ELF-1 (cell line): ENCODE measurements at places on chromosomes 12 and 14.

DNA sequence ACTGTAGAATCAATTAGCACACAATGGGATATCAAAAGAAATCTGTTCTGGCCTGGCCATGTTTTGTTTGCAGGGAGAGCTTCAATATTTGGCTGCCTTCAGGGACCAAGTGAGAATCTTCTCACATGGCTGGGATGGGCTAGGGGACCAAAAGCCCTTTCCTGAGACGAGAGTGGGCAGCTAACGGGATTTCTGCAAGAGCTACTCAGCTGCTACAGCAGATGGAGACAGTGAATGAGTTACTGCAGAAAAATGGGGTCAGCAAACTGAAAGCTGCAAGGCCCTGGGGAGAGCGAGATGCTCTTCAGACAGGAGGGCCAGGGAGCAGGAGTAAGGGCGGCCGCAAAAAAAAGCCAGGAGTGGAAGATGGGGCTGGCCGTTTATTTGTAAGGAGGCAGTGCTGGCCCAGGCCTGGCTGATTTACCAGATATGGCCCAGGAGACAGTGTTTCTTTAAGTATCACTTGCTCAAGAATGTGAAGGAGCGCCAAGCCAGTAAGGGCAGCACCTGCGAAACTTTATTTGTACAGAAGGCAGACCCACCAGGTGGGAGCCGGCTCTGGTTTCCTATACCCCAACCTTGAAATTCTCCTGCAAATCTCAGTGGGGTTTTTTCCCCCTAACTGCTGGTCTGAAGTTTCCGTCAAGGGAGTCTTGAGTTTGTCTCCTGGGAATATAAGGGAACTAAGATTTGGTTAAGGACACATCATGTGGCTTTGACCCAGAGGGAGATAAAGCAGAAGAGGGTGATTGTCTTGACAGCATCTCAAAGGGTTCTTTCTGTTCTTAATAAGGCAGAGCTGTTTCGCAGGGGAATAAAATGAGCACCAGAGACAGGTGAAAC is 57.8 kb downstream of the SSH1 start:
- no peak for DNase-seq

- no peak for DNase-seq
Measured at GRCh38 chr12:79183003-79183402, 318.4 kb downstream of the SYT1 start.

- no peak for DNase-seq
Measured at GRCh38 chr12:14635776-14636175, 60.6 kb downstream of the GUCY2C start.

GRCh38 chr14:75783184-75783583 is 122.1 kb downstream of the TTLL5 start:
- DNase-seq, result peak; percentile 16

DNA sequence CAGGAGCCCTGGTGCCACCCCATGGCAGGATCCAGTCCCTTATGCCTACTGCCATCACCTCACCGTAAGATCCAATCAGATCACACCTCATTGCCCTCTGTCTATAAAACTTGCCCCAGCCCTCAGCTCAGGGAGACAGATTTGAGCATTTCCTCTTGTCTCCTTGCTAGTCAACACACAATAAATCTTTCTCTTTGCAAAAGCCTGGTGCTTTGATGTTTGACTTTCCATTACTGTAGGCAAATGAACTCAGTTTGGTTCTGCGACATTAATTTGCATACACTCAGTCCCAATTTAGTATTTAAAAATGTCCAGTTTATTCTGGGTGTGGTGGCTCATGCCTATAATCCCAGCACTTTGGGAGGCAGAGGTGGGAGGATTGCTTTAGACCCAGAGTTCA is 188.4 kb downstream of the AEBP2 start:
- no peak for DNase-seq

- no peak for DNase-seq
Measured at GRCh38 chr14:24976602-24977001, 73.3 kb downstream of the STXBP6 start.

DNA sequence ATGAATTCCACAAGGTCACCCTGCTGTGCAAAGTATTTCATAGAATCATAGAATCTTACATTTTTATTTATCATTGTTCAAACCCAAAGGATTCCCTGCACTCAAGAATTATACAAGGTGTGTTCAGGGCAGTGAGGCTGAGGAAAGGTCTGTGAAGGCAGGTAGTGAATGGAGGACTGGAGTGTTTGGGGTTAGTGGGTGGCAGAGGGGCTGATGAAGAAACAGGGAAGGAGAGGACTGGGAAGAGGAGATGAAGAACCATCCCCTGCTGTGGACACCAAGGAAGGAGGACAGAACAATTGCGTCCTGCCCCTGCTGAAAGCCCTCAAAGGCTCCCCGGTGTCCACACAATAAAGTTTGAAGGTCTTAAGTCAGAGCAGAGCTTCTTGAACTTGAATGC is 10.8 kb upstream of the BCDIN3D start:
- no peak for DNase-seq

- no peak for DNase-seq
Measured at GRCh38 chr12:23771240-23771949, 178.1 kb downstream of the SOX5 start.

DNA sequence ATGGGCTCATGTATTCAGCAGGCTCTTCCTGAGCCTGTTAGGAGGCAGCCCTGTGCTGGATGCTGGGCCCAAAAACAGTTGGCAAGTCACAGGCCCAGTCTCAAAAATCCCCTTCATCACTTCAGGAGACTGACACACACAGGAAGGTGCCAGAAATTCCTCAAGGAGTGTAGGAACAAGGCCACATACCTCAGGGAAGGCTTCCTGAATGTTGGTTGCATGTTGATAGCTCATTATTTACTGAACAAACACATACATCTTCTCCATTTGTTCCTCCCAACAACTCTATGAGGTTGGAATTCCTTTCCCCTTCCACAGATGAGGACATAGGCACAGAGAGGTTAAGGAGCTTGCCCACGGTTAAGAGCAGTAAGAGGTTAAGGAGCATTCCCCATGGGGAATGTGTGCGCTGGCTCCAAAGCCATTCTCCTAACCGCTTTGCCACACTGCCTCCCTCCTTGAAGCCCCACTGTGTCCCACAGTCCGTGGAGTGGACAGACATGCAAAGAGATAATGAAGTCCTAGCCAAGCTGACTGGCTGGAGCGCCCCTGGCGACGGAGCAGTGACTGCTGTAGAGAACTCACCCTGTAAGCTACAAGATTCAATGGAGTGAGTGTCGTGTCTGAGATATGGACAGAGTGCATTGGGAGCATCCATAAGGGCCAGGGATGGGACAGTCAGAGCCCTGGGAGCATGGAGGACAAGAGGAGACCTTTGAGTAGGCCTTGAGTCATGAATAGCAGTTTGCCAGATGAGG is 3.3 kb downstream of the HHIPL1 start:
- no peak for DNase-seq

DNA sequence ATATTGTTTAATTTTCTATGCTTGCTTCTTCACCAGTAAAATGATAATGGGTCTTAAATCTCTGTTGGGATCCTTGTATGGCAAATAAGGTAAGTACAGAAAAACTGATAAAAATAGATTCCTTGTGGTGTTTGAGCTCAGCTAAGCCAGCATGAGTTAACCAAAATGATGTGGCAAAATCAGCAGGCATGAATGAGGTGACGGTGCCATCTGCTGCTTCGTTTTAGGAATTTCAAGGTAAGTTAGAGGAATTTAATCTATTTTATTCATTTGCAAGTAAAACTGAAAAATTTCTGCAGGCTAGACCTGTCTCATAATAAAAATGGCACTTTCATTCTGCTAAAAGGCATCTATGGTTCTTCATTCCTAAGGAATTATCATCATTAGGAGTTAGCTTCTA is 10.0 kb upstream of the CLEC7A start:
- peak; percentile 35 for DNase-seq

DNA sequence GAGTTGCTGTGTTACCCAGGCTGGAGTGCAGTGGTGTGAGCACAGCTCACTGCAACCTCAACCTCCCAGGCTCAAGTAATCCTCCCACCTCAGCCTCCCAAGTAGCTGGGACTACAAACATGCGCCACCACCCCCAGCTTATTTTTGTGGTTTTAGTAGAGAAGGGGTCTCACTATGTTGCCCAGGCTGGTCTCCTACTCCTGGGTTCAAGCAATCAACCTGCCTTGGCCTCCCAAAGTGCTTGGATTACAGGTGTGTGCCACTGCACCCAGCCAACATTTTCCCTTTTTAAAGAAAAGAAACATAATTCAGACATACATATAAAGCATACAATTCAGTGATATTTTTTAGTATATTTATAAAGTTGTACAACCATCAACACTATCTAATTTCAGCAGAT is 44.4 kb downstream of the RESF1 start:
- no peak for DNase-seq

DNA sequence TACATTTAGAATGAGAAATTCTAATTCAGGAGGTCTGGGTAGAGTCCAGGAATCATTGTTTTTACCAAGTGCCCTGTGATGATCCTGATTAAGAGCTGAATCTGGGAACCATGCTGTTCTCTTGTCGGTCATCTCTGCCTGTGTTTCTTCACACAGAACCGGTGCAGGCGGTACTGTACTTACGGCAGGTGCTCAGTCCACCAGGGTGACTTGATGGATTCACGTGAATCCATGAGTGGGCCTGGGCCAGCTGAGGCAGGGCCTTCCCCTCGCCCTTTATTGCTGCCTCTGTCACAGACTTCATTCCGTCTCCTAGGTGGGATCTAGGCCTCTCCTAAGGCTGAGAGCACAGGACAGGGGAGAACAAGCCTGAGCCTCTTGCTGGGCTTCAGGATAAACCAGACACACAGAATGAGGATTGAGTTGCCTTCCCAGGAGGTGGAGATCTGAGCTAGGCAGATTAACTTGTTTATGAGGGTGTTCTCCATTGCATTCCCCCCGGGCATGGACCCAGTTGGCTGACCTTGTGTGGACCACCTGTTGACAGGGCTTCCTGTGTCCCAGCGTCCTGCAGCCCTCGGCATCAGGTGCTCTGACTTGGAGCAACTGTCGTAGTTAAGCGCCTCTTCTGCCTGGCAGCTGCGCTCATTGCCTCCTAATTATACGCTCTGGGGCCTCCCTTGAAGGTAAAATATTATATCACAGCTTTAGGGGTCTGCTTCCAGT is 42.1 kb downstream of the B4GALNT3 start:
- DNase-seq, result peak; percentile 68

DNA sequence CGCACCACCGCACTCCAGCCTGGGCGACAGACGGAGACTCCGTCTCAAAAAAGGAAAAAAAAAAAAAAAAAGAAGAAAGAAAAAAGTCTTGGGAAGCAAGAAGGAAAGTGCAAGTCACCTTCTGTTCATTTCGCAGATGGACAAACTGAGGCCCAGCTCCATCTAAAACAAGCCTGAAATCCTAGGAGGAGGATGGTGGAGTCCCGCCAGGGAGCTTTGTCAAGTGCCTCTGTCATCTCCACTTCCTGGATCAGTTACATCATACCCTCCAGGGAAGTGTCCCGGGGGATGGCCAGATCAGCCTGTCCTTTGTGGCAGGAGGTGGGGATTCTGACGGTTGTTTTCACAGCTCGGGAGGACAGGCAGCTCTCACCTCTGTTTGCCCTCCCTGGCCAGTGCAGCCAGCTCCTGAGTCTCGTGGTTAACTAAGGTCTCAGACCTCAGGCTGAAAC is 8.7 kb upstream of the SDSL start:
- peak; percentile 58 for DNase-seq

GRCh38 chr14:68460541-68460940 is 332.3 kb downstream of the ZFP36L1 start:
- DNase-seq, result no peak

GRCh38 chr12:110037315-110037714 is 11.0 kb downstream of the C12orf76 start:
- DNase-seq, result no peak

DNA sequence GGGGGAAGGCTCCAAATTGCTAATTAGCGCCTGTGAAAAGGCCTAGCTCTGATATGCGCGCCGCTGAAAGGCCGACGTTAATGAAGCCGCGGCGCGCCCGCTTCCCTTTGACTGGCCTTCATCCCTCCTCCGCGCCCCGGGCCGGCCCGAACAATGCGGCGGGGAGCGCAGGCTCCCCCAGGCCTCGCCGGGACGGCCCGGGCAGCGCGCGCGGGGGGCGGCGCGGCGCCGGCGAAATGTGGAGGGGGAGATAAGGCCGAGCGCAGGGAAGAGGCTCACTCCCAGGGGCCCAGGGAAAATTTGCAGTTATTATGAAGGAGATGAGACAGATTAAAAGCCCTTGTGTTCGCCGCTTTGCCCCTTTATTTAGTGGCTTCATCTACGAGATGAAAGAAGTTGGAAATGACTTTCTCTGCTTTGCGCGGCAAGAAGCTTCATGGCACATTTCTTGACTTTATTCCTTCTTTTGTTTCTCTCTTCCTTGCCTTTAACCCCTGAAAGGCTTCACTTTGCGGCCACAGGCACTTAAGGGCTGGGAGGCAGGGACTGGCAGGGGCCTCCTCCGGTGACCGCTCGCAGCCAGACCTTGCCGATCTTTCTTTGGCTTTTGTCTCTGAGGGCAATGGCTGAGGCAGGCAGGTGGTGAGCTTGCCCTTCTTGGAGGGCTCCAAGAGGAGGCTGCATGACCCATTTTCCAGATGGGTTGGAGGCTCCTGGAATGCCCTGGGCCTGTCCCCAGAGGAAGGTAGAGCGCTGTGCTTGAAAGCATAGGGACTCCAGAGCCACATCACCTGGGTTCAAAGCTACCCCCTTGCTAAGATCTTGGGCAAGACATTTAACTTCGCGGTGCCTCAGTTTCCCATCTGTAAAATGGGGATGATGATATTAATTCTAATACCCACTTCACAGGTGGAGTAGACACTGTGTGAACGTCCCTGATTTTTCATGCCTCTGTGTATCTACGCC is 12.7 kb upstream of the GPATCH2L start:
- peak; percentile 78 for DNase-seq

DNA sequence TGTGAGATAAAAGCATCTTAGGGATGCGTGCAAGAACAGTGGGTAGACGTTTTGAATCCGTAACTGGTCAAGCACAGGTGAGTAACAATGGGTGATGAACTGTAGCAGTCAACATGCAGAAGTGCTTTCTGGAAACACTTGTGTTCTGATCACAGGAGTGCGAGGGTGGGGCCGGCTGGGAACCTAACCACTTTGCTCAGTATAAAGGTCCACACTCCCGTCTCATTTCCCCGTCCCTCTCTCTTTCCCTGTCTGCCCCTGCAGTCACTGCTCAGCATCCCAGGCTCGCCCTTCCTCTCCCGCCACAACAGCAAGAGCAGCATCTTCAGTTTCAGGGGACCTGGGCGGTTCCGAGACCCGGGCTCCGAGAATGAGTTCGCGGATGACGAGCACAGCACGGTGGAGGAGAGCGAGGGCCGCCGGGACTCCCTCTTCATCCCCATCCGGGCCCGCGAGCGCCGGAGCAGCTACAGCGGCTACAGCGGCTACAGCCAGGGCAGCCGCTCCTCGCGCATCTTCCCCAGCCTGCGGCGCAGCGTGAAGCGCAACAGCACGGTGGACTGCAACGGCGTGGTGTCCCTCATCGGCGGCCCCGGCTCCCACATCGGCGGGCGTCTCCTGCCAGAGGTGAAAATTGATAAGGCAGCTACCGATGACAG is 127.1 kb downstream of the FIGNL2 start:
- peak; percentile 75 for DNase-seq

- DNase-seq, result no peak
Measured at GRCh38 chr14:58128416-58128815, 23.6 kb downstream of the ARMH4 start.

GRCh38 chr12:93593843-93594242 is 21.4 kb downstream of the SOCS2 start:
- no peak for DNase-seq
